Myocyte (in vitro differentiated cells): ENCODE measurements at places on chromosomes 6 and 20.

GRCh38 chr6:41315203-41315602 is 20.2 kb upstream of the NCR2 start:
- DNase-seq, result no peak

DNA sequence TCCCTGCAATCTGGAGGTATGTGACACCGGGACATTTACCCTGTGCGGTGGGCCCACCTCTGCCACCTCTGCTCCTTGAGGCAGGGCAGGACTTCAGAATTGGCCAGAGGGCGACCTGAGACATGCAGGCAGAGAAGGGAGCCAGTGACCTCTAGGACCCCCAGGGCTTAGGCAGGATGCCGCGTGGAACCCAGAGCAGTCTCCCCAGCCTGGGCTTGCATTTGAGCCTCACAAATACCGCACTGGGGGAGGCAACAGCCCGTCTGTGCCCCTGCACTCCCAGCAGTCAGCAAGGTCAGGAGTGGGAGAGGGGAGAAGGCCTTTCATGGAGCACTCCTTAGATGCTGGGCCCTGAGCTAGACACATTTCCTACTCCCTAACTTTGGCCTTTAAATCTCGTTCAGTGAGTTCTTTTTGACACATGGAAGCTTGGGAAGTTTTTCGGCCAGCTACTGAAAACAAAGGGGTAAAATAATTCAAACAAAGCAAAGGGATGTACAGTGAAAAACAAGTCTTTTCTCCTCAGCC is 41.7 kb downstream of the C20orf203 start:
- DNase-seq, result no peak

DNA sequence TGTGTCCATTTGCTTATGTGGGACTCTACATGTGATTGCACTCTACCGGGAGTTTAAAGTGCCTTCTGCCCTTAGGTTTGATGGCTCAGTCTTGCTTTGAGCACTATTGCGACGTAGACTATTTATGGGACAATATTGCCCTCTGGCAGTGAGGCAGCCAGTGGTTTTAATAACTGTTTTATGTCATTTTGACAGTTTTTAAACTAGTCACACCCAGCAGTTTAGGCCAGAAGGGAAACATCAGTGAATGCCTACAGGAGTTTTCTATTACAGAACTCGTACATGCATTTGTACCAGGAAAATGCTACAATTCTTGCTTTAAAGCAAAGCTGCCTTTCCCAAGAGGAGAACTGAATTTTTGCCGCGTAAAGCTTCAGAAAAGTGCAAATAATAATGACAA is 813.7 kb downstream of the KIF16B start:
- DNase-seq, result peak; percentile 21

DNA sequence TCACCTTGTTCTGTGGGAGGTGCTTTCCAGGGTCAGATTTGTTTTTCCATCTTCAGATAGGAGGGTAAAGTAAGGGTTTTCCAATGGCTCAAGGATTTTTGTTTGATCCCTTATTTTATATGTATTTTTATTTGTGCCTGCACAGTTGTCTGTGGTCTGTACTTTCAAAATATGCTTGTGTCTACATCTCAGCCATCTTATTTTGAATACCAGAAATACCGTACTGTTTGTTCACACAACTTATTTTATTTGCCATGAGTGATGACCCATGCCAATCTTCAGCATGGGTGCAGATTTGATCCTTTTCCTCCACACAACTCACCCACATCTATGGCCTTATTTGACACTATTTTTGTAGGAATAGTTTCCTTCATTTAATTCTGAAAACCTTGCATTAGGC is 72.2 kb upstream of the PTCHD4 start:
- peak; percentile 21 for DNase-seq
